ENCODE measurements at places on chromosomes 7 and 10.

GRCh38 chr10:46306516-46307184 is 19.9 kb downstream of the ANTXRL start:
- no peak for DNase-seq

DNA sequence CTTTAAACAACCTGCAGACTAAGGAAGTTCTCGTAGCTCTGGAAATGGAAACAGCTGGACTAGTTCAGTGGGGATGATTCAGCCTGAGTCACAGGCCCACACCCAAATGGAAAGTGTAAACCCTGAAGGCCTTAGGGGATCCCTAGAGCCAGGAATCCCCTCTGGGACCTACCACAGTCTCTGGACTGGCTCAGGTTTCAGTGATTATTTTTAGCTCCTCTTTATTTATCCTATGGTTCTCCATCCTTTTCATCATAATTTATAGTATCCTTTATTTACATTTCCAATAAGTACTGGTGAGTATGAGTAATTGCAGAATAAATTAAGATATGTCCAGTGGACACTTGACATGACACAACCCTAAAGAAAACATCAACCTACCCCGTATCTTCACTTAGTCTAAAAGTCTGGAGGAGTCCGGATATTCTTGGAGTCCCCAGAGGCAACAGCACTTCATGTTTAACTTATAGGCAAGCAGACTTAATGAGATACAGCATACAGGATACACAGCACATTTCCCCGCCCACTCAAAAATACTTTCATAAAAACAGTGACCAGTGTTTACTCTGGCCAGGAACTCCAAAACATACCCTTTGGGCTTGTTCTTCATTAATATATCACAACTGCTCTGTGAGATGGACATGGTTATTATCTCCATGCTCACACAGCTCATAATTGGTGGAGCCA is 28.4 kb upstream of the SEMA3E start:
- DNase-seq: no peak

GRCh38 chr10:13587391-13587790 is 626 bp downstream of the PRPF18 start:
- no peak for DNase-seq

GRCh38 chr10:69686866-69687265 is 56.8 kb downstream of the FAM241B start:
- no peak for DNase-seq

DNA sequence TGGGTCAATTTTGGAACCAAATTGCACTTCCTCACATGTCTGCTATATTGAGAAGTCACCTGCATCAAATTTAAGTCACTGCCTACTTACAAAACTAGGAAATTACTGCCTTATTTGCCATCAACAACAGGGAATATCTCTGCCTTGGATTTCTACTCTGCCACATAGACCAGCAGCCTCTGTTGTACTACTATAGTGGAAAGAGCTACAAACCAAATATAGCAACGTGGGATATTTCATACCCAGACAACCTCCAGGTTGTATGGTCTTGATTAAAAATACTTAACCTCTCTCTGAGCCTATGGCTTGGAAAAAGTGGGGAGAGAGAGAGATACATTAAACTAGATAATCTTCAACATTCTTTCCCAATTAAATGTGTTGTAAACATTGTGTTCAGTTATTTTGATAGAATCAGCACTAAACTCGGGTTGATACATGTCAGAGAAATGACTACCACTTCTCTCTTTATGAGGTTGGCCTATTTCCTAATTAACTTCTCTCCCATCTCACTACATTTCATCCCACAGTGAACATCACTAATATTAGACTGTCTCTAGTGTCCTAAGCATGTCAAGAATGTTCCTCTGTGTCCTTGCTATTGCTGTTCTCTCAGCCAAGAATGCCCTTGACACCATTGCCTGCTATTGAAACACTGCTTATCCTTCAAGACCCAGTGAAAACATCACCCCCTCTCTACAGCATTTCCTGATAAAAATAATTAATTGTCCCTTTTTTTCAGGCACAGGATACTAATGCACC is 421.2 kb downstream of the IPMK start:
- no peak for DNase-seq

DNA sequence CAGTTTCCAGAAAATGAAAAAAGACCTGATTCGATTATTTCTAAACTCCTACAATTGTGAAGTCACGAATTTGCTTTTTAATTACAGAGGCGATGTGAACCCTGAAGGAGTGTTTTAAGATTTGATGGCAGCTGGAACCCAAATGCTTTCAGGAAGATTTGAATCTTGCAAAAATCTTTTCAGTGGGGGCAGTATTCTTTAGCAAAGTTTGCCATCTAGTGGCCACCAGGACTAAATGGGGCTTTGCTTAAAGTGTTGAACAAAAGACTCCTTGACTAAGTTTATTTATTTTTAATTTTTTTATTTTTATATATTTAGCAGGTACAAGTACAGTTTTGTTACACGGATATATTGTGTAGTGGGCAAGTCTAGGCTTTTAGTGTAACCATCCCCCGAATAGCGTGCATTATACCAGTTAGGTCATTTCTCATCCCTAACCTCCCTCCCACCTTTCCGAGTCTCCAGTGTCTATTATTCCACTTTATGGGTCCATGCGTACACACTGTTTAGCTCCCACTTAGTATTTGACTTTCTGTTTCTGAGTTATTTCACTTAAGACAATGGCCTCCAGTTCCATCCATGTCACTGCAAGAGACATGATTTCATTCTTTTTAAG is 98.8 kb downstream of the CACNB2 start:
- no peak for DNase-seq

Data from stimulated activated CD4-positive, alpha-beta T cell treated with anti-CD3 and anti-CD28 coated beads, TNF-alpha, amount 100 ng/mL, for 4 hours (primary cell).